ENCODE measurements at places on chromosomes 13 and 19.

- H3K27ac ChIP-seq = no peak overlapping the region
- no peaks in the 10 kb centered on the region for H3K4me1 ChIP-seq
- no peaks in the 10 kb centered on the region for H3K36me3 ChIP-seq
- no peaks in the 10 kb centered on the region for H3K27me3 ChIP-seq
These were observed 51.0 kb upstream of the DOCK9 start for GRCh38 chr13:99028890-99029289.

- H3K4me1 ChIP-seq = no peaks in the 10 kb centered on the region
- peak overlapping the region; percentile 56 for H3K27ac ChIP-seq
- no peaks in the 10 kb centered on the region for H3K27me3 ChIP-seq
- H3K4me3 ChIP-seq = peak overlapping the region; percentile 76
- no peaks in the 10 kb centered on the region for H3K36me3 ChIP-seq
These were observed 660 bp upstream of the MVB12A start for GRCh38 chr19:17419154-17419620.

DNA sequence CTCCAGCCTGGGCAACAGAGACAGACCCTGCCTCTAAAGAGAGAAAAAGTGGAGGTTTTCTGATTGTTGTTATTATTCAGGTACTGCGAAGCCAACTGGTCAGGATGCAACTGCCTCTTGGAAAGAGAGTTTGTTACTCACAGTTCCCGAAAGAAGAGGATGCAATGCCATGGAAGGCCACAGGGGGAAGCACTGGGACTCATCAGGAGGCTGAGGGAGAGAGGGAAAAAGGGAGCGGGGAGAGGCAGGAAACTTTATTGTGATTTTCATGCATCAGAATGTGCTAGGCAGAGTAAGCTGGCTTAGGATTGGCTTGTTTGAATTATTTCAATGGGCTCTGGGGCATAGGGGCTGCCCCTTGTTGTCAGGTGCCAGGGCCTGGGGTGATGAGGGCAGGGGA lies 27.6 kb downstream of the MYO9B start:
- H3K27me3 ChIP-seq = no peaks in the 10 kb centered on the region
- no peak for DNase-seq
- no peak overlapping the region for H3K4me3 ChIP-seq
- peaks cover 12% of the 10 kb centered on the region for H3K4me1 ChIP-seq
- peak overlapping the region; percentile 63 for H3K27ac ChIP-seq

DNA sequence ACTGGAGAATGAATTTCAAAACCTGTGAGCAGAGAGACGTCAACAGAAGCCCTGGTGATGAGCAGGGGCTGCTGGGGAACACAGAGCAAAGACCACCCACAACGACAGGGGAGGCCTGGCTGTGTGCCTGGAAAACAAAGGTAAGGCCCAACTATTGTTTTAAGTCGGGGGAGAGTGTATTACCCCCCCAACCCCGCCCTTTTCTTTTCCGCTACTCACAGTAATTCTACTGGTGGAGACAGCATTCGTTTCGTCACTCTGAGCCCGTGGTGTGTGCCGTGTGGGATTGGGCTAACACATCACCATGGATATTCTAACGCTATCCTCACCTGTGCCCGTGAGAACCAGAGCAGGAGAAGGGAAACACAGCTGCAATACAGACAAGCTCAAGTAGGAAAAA lies 18.6 kb upstream of the ADPRHL1 start:
- no peak overlapping the region for H3K4me3 ChIP-seq
- H3K27me3 ChIP-seq = no peaks in the 10 kb centered on the region
- H3K36me3 ChIP-seq = no peaks in the 10 kb centered on the region
- no peaks in the 10 kb centered on the region for H3K4me1 ChIP-seq
- no peak overlapping the region for H3K27ac ChIP-seq

DNA sequence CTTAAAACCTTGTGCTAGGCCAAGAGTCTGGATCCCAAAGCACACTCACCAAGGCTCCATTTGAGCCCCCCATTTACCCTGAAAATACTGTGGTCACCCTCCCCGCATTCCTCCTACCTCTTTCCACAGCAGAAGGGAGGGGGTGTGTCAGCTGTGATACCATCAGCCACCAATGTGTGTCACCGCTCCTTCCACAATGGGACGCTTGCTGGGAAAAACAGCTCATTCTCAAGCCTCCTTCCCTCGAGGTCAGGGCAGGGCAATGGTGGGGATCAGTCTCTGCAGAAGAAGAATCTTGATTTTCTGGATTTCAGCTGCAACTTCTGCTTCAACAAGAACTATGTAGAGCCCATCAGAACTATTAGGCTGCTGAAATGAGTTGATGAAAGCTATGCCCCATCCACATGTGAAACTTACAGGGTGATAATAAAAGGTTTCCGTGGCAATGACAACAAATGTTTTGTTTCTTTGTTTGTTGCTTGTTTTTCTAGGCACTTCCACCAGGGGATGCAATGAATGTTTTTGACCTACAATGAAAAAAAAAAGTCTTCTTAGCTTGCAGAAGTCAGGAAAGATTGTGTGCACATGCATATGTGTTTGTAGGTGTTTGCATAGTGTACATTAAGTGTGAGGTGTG lies 26.4 kb upstream of the ZNF507 start:
- H3K36me3 ChIP-seq = no peaks in the 10 kb centered on the region
- no peak overlapping the region for H3K4me3 ChIP-seq
- H3K4me1 ChIP-seq = no peaks in the 10 kb centered on the region
- no peaks in the 10 kb centered on the region for H3K27me3 ChIP-seq

DNA sequence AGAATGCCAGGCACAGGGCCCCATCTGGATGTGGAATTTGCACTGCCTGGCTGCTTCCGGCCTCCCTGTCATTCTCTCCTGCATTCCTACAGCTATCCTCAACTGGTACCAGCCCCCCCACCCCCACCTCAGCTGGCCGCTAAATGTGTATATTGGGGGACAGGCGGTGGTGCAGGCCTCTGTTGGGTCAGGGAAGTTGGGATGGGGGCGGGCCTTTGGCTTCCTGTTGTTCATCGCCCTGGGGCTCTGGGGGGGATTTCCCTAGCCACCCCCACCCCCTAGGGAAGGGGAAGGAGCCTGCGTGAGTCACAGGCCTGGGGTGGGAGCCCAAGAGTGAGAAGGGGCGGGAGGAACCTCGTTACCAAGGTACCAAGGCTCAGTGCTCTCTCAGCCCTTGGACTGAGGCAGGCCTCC lies 10.6 kb downstream of the POU2F2 start:
- H3K4me1 ChIP-seq = peaks cover 43% of the 10 kb centered on the region
- H3K4me3 ChIP-seq = no peak overlapping the region
- no peaks in the 10 kb centered on the region for H3K36me3 ChIP-seq
- peak overlapping the region; percentile 85 for H3K27ac ChIP-seq
- peak; percentile 88 for DNase-seq

GRCh38 chr13:97019236-97019635 lies 25.0 kb upstream of the OXGR1 start:
- no peak overlapping the region for H3K4me3 ChIP-seq
- H3K27ac ChIP-seq = no peak overlapping the region
- no peaks in the 10 kb centered on the region for H3K36me3 ChIP-seq
- DNase-seq = no peak
- H3K4me1 ChIP-seq = peaks cover 6% of the 10 kb centered on the region

- no peaks in the 10 kb centered on the region for H3K36me3 ChIP-seq
- DNase-seq = no peak
- no peak overlapping the region for H3K27ac ChIP-seq
- H3K4me3 ChIP-seq = no peak overlapping the region
These were observed 835.9 kb downstream of the UQCRFS1 start for GRCh38 chr19:28377077-28377476.

DNA sequence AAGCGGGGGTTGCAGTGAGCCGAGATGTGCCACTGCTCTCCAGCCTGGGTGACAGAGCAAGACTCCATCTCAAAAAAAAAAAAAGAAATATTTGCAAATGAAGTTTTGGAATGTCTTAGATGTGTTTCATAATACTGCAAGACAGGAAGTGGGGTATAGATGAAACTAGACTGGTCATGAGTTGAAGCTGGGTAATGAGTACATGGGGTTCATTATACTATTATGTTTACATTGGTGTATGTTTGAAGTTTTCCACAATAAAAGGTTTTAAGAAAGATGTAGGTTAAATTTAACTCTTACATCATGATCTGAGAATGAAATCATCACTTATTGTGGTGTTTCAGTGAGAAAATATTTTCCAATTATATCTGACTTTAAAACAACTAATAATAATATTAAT lies 19.0 kb downstream of the FNDC3A start:
- no peaks in the 10 kb centered on the region for H3K27me3 ChIP-seq
- no peak overlapping the region for H3K4me3 ChIP-seq
- H3K27ac ChIP-seq = no peak overlapping the region
- no peaks in the 10 kb centered on the region for H3K4me1 ChIP-seq
- DNase-seq = no peak

DNA sequence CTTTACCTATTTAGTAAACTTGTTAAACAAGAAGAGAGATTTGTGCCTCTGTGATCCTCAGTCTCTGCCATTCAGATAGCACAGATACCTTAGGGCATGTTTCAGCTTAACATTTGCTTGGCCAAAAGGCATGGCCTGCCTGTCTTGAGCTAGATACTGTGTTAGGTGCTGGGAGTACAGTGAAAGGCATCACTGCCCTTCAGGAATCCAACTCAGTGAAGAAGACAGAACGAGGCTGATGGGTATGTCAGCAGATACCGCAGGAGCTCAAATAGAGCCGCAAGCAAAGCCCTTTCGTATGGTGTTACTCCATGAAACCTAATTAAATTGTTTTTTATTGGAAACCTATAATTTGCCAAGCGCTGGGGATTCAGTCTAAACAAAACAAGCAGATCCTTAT lies 12.9 kb downstream of the ZNF507 start:
- peaks cover 82% of the 10 kb centered on the region for H3K36me3 ChIP-seq
- peaks cover 11% of the 10 kb centered on the region for H3K4me1 ChIP-seq
- DNase-seq = no peak
- H3K4me3 ChIP-seq = no peak overlapping the region
- no peak overlapping the region for H3K27ac ChIP-seq

- no peak for DNase-seq
- no peak overlapping the region for H3K4me3 ChIP-seq
- H3K27me3 ChIP-seq = no peaks in the 10 kb centered on the region
- no peak overlapping the region for H3K27ac ChIP-seq
- no peaks in the 10 kb centered on the region for H3K4me1 ChIP-seq
These were observed 130.2 kb downstream of the DNAJC15 start for GRCh38 chr13:43153436-43154090.

Data from Peyer's patch (tissue), 4 donors.